T-helper 22 cell (primary cell): ENCODE measurements at places on chromosomes 5 and 9.

DNA sequence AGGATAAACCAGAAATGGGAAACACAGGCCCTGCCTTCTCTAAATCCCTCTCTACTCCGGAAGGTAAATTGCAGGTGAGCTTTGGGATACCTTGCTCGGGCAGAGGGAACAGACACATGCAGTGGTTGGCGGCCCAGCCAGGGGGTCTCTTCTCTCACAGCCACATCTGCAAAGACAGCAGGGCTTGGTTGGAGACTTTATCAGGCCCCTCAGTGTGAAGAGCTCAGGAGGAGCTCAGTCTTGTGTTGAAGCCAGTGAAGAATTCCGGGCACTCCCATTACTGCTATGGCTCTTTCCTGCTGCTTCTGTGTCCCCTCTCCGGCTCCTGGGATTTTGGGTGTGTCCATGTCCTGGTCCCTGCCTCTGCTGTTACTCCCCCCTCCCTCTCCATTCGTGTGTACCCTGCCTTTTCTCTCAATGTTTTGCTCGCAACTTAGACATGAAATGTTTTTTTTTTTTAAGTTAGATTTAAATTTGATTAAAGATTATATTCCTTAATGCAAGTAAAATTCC lies 99.8 kb downstream of the TRIO start:
- no peak for DNase-seq

DNA sequence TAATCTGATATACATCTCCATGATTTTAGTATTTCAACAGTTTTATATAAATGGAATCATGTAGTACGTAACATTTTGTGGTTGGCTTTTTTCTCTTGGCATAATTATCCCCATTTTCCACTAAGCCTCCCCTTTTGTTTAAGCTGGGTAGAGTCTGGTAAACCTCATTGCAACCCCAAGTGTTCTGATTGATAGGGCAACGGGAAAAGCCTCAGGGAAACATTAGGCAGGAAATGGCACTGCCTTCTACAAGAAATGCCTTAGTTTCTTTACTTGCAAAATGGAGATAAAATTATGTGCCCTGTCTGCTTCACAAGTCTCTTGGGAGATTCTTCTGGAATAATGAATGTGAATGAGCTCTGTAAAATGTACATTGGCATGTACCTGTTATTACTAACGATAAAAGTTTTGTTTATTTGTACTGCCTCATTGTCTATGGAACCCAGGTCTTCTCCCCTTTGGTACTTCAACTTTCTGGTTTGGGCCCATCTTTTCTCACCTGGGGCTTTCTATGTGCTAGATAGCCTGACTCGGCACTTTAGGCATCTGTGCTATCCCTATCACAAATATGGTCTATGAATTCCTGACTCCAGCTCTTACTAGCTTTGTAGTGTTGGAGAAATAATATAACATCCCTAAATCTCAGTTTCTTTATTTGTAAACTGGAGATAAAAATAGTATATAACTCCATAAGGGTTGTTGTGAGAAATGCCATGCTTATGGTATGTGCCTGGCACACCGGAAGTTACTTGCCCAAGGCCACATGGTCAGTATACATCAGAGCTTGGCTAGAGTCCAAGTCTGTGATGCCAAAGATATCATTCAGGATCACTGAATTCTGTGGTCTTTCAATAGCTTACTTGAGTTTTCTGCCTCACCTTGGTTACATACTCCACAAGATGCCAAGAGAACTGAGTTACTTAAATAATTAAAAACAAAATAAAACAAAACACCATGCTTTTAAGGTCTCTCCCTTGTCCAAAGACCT lies 48.2 kb upstream of the ZNF169 start:
- DNase-seq = no peak

DNA sequence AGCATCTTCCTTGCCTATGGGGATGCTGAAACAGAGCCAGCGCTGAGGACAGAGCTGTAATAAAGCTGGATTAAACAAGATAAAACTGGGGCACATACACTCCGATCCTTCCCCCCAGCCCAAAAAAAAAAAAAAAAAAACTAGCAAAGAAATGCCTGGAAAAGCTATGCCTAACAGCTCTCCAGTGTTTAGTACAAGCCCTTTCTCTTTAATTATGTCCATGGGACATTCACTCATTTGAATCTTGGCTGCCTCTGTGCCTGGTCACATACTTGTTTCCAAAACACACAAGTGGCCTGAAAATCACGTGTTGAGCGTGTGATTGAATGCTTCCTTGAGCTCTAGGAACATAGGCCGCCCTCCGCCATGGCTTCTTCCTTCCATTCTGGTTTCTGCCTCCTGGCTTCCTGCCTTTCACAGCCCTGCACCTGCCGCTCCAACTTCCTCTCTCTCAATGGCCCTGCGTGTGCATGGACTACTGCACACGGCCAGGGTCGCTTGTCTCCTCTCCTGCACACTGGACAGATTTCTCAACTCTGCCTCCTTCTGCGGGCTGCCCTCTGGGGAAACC lies 111.0 kb upstream of the RETREG1 start:
- no peak for DNase-seq

GRCh38 chr5:67765697-67766096 lies 449.9 kb upstream of the PIK3R1 start:
- no peak for DNase-seq

- no peak for DNase-seq
Observed at GRCh38 chr5:91025449-91025848, 357.7 kb downstream of the ARRDC3 start.

GRCh38 chr9:72394066-72394465 lies 29.1 kb upstream of the ZFAND5 start:
- no peak for DNase-seq

GRCh38 chr5:105878402-105878801 lies 1792.3 kb downstream of the EFNA5 start:
- no peak for DNase-seq

DNA sequence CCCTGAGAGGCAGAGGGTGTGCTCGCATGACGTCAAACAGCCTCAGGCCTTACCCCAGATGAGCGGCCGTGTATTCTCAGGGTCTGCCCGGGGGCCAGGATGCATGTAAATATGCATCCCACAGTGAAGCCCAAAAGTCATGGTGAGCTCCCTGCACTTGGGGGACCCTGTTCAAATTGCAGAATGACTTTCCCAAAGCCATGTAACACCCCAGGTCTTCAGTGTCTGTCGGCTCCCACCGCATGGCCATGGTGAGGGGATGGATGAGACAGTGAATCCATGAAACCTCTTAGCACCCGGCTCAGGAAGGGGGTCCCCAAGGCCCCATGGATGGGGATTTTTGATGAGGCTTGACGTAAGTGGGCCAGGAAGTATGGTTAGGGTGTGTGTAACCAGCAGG lies 9.3 kb upstream of the COL5A1 start:
- DNase-seq = no peak

- no peak for DNase-seq
Observed at GRCh38 chr5:147629196-147629595, 119.3 kb upstream of the DPYSL3 start.

DNA sequence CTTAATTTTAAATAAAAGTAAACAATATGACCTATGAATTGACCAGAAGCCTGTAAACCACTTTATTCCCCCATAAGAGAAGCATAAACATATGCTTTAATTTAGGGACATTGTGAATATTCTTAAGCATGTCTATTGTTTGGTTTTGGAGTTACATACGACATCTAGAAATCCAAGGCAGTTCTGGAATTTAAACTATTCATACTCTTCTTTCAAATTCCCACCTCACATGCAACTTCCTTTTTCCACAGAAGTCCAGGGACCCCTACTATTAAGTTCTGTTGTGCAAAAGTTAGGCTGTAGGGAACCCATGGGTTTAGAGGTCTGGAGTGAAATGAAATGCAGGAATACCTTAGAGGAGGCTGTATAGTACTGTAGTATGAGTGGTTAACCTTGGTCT lies 2.1 kb downstream of the RIC1 start:
- DNase-seq = no peak

- no peak for DNase-seq
Observed at GRCh38 chr9:123174887-123175518, 93.4 kb downstream of the STRBP start.

GRCh38 chr5:109762821-109763220 lies 73.1 kb downstream of the MAN2A1 start:
- no peak for DNase-seq

DNA sequence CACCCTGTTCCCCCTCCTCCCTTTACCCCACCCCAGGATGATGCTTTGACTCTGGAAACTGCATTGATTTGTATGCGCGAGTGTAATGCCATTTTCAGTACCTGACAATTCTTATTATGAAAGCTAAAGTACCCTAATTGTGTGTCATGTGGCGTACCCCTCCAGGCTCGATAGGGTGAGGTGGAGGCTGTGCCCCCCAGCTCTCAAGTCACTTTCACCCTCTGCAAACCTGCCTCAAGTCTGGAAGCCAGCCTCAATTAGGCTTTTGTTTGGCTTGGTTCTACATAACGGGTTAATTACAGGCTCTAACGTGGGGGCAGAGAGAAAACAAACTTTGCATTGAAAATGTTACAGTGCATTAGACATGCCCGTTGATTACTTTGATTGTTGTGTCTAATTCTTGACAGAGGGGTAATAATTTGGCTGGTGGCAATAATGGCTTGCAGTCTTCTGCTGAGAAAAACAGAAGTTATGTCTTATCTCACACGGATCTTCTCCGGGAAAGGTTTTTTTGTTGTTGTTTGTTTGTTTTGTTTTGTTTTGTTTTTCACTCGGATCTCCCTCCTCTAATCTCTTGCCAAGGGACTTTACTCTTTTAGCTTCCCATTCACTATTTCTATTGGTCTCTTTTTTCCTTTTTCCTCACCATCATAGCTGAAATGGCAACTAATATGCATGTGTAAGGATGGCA lies 12.6 kb downstream of the ISL1 start:
- no peak for DNase-seq

DNA sequence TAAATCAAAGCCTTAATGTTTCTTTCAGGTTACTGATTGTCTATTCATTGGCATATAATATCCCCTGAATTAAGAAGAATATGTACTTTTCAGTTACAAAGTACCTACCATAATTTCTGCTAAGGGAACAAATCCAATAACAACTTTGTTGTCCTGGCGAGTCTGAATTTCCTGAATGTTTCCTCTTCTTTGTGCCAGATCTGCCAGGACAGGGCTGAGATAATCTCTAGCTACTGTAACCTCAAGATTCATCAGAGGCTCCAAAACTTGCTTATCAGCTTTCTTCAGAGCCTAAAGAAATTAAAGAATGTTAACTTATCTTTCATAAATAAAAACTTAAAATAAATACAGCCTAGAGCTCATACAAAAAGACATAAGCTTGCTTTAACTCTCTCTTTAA lies 37.2 kb downstream of the HEXB start:
- DNase-seq = no peak

DNA sequence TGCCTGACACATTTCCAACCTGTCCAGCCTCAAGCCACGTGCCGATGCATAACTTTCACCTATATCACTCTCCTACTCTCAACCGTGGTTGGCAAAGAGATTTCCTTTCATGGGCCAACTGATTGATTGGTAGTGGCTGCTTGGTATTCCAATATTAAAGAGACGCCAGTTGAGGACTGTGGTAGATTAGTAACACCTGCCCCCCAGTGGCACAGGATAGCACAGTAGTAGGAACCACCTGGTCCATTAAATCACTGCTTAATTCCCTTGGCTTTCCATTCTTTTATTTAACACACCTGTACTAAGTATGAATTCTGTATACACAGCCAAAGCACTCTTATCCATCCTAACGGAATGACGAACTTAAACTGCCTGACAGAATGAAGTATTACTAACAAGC lies 19.1 kb upstream of the FOXB2 start:
- DNase-seq = no peak

- DNase-seq = no peak
Observed at GRCh38 chr9:78835928-78836450, 539.1 kb downstream of the PSAT1 start.

- DNase-seq = no peak
Observed at GRCh38 chr5:57441557-57441956, 41.1 kb downstream of the ACTBL2 start.

DNA sequence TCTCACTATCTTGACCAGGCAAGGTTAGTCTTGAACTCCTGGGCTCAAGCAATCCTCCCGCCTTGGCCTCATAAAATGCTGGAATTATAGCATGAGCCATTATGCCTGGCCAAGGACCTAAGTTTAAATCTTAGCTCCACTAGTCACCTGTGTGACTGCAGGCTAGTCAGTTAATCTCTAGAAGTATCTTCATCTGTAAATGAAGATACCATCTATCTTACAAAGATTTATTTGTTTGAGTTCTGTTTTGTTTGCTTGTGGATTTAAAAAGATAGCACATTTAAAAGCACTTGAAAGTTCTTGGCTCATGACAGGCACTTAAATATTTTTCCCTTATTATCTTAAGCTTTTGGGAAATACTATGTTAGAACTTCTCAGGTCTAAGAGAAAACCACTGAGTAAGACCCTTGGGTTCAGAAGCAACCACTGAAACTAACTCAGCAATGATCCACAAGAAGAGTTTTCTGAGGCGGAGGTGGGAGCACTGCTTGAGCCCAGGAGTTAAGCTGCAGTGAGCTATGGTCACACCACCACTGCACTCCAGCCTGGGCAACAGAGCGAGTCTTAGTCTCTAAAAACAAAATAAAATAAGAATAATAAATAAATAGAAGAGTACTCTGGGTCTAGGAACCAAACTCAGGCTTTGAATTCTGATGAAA lies 19.1 kb downstream of the TMEM245 start:
- DNase-seq = no peak

DNA sequence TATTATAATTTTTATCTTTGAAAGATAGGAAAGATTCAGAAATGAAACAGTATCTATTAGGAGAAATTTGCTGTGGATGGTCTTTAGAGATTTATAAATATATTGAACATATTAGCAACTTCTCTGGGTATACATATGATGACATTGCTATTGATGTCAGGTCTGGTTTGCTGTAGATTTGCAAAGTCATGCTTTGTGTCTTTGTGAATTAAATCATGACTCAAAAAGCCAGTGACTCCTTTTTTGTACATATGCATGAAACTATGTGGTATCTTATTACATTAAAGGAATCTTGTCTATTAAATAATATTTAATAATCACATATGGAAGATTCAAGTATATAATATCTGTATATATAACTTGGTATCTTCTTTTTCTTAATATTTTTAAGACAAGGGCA lies 141.9 kb downstream of the ST8SIA4 start:
- no peak for DNase-seq

GRCh38 chr5:153496835-153497234 lies 6.4 kb downstream of the GRIA1 start:
- DNase-seq = no peak

GRCh38 chr9:38008168-38009034 lies 60.6 kb downstream of the SHB start:
- DNase-seq = no peak

GRCh38 chr9:111646417-111646816 lies 15.0 kb upstream of the GNG10 start:
- no peak for DNase-seq

GRCh38 chr5:131524431-131524830 lies 110.6 kb downstream of the RAPGEF6 start:
- no peak for DNase-seq
